CD4-positive, alpha-beta T cell treated with Interleukin-12 subunit alpha and Interleukin-12 subunit beta, for 1 hour (primary cell): ENCODE measurements at places on chromosomes 16 and 17.
A peak's percentile ranks its signal among the peaks of the same experiment; 100 is the strongest.

GRCh38 chr17:16407911-16408588 lies 7.3 kb upstream of the TRPV2 start:
- peak; percentile 9 for DNase-seq

GRCh38 chr17:69854225-69854780 lies 220.7 kb upstream of the KCNJ16 start:
- DNase-seq: no peak

DNA sequence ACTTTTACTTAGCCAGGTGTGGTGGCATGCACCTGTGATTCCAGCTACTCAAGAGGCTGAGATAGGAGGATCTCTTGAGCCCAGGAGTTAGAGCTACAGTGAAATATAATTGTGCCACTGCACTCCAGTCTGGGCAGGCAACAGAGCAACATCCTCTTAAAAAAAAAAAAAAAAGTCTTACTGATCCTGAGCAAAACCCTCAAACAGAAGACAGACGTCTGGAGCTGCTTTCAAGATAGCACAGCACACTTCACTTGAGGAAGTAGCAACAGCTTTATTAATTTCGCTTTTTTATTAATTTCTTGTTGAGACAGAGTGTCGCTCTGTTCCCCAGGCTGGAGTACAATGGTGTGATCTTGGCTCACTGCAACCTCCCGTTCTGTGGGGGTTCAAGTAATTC lies 10.2 kb upstream of the GGA2 start:
- no peak for DNase-seq

- no peak for DNase-seq
Observed at GRCh38 chr17:9205520-9206409, 184.5 kb downstream of the NTN1 start.

DNA sequence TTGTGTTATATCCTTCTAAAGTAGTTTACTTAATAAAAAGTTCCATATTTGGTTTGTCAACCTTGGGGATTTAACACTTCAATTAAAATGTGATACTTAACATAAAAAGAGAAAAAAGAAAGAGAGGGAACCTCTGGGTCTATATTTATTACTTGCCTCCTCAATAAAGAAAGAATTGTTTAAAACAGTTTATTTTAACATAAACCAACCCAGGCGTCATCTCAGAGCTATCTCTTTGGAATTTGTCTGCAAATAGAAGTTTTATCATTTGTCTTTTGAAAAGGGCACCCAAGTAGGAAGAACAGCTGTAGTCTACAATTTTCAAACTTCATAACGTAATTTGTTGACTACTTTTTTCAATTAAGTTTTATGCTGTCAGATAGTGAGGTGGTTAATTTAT lies 364.1 kb downstream of the KCNJ2 start:
- no peak for DNase-seq

- DNase-seq: no peak
Observed at GRCh38 chr16:8585857-8586256, 4.5 kb downstream of the TMEM114 start.

- DNase-seq: no peak
Observed at GRCh38 chr17:73427198-73427597, 115.4 kb upstream of the CDC42EP4 start.

GRCh38 chr17:9241774-9242496 lies 220.6 kb downstream of the NTN1 start:
- no peak for DNase-seq

DNA sequence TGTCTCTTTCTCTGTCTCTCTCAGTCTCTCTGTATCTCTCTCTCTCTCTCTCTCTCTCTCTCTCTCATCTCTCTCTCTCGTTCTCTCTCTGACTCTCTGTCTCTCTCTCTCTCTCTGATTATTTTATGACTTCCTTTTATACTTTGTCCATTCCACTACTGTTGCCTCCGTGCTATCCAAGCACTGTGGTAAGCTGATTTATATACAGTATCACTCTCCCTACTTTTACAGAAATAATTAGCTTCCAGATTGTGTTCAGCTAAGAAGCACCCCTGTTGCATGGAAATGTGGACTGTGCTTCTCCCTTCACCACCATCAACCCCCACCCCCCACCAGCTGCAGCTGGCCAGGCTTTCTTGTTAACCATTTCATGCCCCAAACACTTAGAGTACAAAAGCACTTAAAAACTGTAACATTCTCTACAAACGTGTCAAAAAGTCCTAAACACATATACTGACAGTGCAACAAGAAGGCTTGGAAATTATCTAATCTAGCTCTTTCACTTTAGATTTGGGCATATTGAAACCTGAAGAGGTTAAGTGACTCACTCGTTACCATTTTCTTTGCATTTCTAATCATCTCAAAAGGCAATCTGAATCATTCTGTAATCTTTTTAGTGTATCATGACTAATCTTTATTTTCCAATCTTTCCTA lies 11.6 kb upstream of the TMEM100 start:
- no peak for DNase-seq
